ENCODE measurements at places on chromosomes 1 and 21. TPM values are rescaled to one million over a fixed set of nuclear protein-coding genes. Genes with fewer than 3 reads are reported as not detected.

Gene AMY1A
- not detected for total RNA-seq

Gene LMOD1
- total RNA-seq: not detected

Gene KCNE1
- not detected for total RNA-seq

Gene BEST4
- total RNA-seq: 0.26 TPM

Gene LRRC71
- total RNA-seq: 0.24 TPM

Gene KIF17
- total RNA-seq: 1.4 TPM

Gene LAX1
- total RNA-seq: not detected

Gene RNF223
- 0.27 TPM for total RNA-seq

Gene OR6N1
- not detected for total RNA-seq

Gene OR2T6
- total RNA-seq: not detected

Gene ATAD3B
- 2.5 TPM for total RNA-seq

Gene PRCC
- total RNA-seq: 73.4 TPM

Gene LY9
- total RNA-seq: 0.12 TPM

Gene CDC20
- total RNA-seq: 204 TPM

Gene CELA3B
- total RNA-seq: not detected

Gene PROK1
- total RNA-seq: not detected

Gene ARHGEF10L
- 8.0 TPM for total RNA-seq

Gene WDR64
- total RNA-seq: not detected

Gene MANEAL
- total RNA-seq: 26.9 TPM

Gene SLC1A7
- not detected for total RNA-seq

Gene PCP4
- total RNA-seq: not detected

Gene GJA4
- not detected for total RNA-seq

Gene KLF17
- total RNA-seq: 0.27 TPM

Gene AGMAT
- 8.1 TPM for total RNA-seq

Gene BSND
- total RNA-seq: not detected

Gene PLA2G2F
- total RNA-seq: not detected

Gene RIPPLY3
- total RNA-seq: 0.71 TPM

Gene CYP4A11
- not detected for total RNA-seq

Gene CFAP57
- total RNA-seq: 0.06 TPM

Gene ARHGEF16
- 6.0 TPM for total RNA-seq

Gene LRRC8D
- total RNA-seq: 38.1 TPM

Gene AMY2A
- total RNA-seq: not detected

Gene TSPAN2
- 1.4 TPM for total RNA-seq

Gene TEX38
- total RNA-seq: not detected

Gene CRYBG2
- total RNA-seq: 0.90 TPM

Gene ASTN1
- not detected for total RNA-seq

Gene SLAMF8
- not detected for total RNA-seq

Measured in A549 treated with ZK216348 at 1 μM for 4 hours (cell line).